Erythroblast (primary cell): ENCODE measurements at places on chromosomes 6 and 20.

- no peak for DNase-seq
These were observed 7.7 kb upstream of the PTGIS start for GRCh38 chr20:49575551-49576060.

DNA sequence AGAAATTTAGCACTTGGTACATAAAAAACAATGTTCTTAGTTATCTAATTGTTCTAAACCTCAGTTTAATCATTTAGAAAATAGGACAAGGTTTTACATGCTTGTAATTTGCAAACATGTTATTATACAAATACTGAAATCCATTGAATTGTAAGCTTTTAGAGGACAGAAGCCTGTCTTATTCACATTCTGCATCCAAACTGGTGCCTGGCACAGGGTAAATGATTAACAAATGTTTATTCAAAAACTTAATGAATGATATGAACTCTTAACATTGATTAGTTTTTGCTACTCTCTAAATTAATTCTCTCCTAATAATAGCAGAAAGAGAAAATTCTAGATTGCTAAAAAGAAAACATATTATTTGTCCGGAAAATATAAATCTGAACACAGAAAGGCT is 58.4 kb upstream of the MCM9 start:
- DNase-seq = no peak

- DNase-seq = no peak
These were observed 223.1 kb downstream of the EYA2 start for GRCh38 chr20:47117773-47118172.

GRCh38 chr20:62741191-62741691 is 32.6 kb downstream of the NTSR1 start:
- DNase-seq = no peak

GRCh38 chr20:32611286-32611685 is 26.2 kb upstream of the NOL4L start:
- DNase-seq = no peak

GRCh38 chr6:41090841-41091761 is 18.3 kb downstream of the NFYA start:
- no peak for DNase-seq

DNA sequence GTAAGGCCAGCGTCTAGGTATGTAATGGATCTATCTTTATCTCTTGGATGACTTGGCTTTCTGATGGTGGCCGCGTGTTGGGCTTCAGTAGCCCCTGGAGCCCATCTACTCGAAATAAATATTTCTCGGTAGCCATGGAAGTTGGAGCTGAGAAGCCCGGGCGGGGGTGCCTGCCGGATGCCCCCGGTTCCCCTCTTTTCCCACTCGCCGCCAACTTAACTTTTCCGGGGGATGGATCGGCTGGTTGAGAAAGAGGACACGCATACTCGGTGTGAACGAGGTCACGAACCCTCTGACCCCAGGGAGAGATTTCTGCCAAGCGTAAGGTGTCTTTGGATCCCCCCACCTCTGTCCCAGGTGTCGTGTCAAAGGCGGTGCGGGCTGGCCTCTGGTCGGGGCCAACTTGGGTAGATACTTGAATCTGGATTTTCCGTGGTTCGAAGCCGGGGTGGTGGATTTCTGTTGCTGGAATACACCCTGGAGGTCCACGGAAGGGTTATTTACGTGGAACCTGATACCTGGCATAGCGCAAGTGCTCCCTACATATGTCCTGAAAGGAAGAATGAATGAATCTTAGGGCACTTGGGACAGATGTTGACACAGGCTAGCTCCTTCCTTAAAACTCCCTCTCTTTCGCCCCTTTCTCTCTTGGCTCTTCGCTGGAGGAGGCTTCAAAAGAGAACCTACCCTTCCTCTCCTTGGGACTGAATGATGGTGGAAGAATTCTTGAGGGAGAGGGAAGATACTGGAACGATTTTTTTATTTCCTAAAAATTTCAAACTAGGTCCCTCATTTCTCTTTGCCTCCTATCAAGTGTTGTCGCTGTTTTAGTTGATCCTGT is 996 bp downstream of the DOK5 start:
- DNase-seq = no peak

GRCh38 chr6:74319292-74319691 is 623.3 kb downstream of the CD109 start:
- no peak for DNase-seq

DNA sequence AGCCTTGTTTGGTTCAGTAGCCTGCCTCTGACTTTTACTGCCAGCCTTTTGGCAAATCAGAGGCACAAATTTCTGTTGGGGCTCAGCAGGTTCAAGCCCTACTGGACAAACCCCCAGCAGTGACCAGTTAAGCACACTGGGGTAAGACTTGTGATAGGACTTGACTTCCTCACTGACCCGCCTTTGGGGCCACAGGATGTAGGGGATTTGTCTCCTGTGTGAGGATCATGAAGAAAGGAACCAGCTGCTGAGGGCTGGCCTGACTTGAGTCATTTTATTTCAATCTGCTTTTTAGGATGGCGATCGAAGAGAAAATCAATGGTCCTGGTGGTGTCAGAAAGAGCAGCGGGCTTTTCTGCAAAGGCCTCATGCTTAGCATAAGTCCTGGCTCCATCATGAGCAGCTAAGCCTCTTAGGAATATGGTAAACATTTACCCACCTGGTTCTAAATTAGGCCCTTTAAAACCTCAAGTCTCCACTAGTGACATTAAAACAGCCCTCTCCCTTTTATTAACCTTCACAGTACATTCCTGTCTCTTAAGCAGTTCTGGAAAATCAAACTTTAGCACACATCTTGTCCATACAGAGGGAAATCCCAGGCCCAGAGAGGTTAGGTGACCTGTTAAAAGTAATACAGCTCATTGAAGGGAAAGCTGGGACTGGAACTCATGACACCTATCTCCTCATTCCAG is 16.6 kb downstream of the CHMP4B start:
- no peak for DNase-seq

DNA sequence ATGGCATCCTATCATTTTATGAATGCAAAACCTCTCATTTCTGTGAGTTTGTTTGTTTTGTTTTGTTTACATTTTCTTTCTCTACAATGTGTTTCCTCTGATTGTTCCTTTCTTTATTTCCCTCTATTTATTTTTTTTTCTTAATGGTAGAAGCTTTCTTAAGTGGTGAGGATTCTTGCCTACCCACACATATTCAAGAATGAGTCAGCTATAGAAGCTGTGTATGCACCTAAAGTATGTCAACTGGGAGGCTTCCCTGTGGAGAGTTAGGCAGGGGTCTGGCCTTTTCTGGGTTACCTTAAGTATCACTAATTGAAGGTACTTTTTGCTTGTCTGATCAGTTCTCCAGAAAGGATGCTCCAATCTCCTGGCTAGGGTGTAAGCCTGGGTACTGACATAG is 354.0 kb downstream of the ESR1 start:
- DNase-seq = no peak

DNA sequence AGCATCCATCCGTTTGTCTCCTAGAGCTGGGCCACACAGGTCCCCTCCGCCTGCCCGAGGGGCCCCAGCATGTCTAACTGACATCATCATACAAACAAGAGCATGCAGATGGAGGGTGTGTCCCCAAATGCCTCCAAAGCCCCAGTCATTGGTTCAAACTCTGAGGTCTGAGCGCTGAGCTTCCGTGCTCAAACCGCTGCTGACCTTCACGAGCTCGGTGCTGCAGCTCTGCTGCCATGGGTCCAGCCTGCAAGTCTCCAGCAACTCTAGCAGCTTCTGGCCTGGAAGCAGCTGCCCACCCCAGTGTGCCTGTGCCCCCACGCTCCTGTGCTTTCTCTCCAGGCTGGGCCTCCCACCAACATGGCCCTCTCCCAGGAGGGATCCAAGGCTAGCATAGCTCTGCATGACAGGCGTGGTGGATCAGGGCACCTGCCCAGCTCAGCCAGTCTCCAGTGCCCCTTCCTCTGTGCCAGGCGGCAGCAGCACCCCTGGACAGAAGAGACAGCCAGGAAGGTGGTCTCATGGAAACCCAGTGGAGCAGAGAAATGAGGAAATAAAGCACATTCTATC is 131.6 kb upstream of the PMEPA1 start:
- DNase-seq = no peak
